ENCODE measurements at places on chromosomes 1 and 21.

GRCh38 chr1:48036710-48037355, 39.6 kb upstream of the TRABD2B start:
- H3K27me3 ChIP-seq: no peaks in the 10 kb centered on the region
- no peak overlapping the region for H3K27ac ChIP-seq
- no peaks in the 10 kb centered on the region for H3K4me1 ChIP-seq
- no peak overlapping the region for H3K4me3 ChIP-seq

GRCh38 chr1:18721041-18721440, 90.4 kb downstream of the PAX7 start:
- DNase-seq: no peak
- H3K27me3 ChIP-seq: peaks cover 96% of the 10 kb centered on the region
- H3K4me3 ChIP-seq: no peak overlapping the region
- no peaks in the 10 kb centered on the region for H3K36me3 ChIP-seq
- H3K27ac ChIP-seq: no peak overlapping the region

DNA sequence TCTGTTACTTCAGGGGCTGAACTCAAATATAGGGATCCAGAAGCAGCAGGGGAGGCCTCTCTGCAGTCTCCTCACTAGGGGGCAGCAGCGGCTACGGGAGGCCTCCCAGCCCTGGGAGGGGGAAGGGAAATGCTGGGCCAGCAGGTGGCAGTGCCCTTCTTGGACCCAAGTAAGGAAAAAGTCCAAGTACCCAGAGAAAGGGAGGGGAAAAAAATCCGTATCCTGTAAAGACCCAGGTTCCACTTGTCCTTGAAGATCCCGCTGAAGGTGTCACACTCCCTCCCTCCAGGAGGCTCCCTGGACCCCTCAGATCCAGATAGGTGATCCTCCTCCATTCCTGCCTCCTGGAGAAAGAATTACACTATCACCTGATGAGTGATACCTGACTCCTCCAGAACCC, 14.1 kb upstream of the NUAK2 start:
- no peaks in the 10 kb centered on the region for H3K36me3 ChIP-seq
- no peaks in the 10 kb centered on the region for H3K4me1 ChIP-seq
- H3K27ac ChIP-seq: no peak overlapping the region
- DNase-seq: peak; percentile 90
- no peaks in the 10 kb centered on the region for H3K27me3 ChIP-seq

GRCh38 chr1:5685446-5686040, 306.7 kb downstream of the NPHP4 start:
- H3K27ac ChIP-seq: no peak overlapping the region
- DNase-seq: no peak

DNA sequence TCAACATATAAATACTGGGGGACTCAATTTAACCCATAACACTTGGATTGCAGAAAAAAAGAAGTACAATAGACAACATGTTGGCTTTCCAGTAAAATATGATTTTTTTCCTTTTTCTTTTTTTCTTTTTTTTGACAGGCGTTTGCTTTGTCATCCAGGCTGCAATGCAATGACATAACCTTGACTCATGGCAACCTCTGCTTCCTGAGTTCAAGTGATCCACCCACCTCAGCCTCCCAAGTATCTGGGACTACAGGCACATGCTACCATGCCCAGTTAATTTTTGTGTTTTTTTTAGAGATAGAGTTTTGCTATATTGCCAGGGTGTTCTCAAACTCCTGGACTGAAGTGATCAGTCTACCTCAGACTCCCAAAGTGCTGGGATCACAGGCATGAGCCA, 1512.0 kb upstream of the PRMT6 start:
- no peak for DNase-seq
- no peaks in the 10 kb centered on the region for H3K36me3 ChIP-seq
- H3K4me3 ChIP-seq: no peak overlapping the region
- H3K27ac ChIP-seq: no peak overlapping the region
- H3K27me3 ChIP-seq: no peaks in the 10 kb centered on the region

DNA sequence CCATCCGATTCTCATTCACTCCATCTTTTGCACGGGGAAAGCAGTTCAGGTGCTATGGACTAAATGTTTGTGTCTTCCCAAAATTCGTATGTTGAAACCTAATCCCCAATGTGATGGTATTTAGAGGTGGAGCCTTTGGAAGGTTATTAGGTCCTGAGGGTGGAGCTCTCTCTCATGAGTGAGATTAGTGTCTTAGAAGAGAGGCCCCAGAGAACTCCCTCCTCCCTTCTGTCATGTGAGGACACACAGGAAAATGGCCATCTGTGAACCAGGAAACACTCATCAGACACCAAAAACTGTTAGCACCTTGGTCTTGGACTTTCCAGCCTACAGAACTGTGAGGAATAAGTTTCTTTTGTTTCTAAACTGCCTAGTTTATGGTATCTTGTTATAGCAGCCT, 15.8 kb upstream of the CCDC190 start:
- no peaks in the 10 kb centered on the region for H3K4me1 ChIP-seq
- H3K27me3 ChIP-seq: no peaks in the 10 kb centered on the region
- no peak overlapping the region for H3K4me3 ChIP-seq
- no peaks in the 10 kb centered on the region for H3K36me3 ChIP-seq
- DNase-seq: no peak

- peak overlapping the region; percentile 81 for H3K4me3 ChIP-seq
- H3K4me1 ChIP-seq: peaks cover 8% of the 10 kb centered on the region
- H3K36me3 ChIP-seq: no peaks in the 10 kb centered on the region
- H3K27ac ChIP-seq: peak overlapping the region; percentile 98
- no peak for DNase-seq
Observed at GRCh38 chr1:193060406-193060805, 994 bp downstream of the RO60 start.

GRCh38 chr1:7513081-7513480, 258.0 kb upstream of the VAMP3 start:
- H3K27me3 ChIP-seq: no peaks in the 10 kb centered on the region
- no peak for DNase-seq
- H3K4me1 ChIP-seq: no peaks in the 10 kb centered on the region
- H3K4me3 ChIP-seq: no peak overlapping the region
- H3K27ac ChIP-seq: no peak overlapping the region
